ENCODE measurements at places on chromosomes 2 and 18.

DNA sequence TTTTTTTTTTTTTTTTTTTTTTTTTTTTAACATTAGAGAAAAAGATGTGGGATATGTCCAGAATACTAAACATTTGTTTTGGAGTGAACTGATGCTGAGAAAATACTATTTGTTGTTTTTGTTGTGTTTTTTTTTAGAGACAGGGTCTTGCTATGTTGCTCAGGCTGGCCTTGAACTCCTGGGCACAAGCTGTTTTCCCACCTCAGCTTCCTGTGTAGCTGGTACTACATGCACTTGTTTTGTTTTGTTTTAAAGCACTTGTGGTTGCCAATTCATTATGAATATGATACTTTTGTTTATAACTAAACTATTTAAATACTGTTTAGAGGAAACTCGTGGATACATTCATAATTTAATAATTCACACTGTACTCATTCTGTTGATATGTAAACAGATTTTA is 33.4 kb upstream of the DYSF start:
- no peak for DNase-seq

- no peak for DNase-seq
Measured at GRCh38 chr2:14297906-14298305, 334.6 kb upstream of the LRATD1 start.

DNA sequence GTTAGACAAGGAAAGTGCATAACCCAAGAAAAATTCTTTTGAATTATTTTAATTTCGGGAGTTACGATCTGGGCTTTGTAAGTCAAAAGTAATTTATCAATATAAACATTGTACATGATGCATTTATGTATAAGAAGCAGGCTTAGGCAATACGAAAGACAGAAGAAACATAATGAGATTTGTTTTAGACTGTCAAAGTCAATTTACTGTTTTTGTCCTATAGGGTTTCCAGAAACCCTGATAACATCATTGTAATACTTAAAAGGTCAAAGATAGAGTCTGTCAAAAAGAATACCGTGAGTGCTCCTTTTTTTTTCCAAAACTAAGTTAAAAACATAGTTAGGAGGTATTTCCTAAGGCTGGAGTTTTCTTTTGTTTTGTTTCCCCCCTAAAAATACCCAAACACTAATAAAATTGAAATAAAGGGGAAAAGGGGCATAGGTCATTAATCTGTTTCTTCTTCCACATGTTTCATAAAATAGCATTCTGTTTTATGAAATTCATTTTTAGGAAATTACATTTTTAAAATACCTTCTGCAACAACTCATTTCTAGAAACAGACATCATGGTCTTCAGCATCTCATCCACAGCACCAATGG is 16.1 kb downstream of the C1D start:
- no peak for DNase-seq

- no peak for DNase-seq
Measured at GRCh38 chr2:70705160-70705850, 62.7 kb downstream of the ADD2 start.

DNA sequence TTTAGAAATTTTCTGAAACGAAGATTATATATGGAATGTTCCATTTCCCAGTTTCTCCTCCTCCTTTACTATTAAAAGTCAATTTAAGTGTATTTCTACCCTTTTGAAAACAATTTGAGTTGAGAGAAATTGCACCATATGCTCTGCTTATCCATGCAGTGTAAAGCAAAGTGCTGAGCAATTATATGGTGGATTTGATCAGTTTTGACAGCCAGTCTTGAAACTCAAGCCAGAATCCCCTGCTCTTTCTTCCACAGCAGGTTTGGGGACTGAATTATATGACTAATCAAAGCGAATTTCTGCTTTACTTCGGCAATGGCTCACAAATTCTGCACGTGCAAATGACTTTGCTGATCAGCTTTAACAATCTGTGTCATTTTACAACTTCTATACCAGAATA is 1183.6 kb downstream of the LRP1B start:
- DNase-seq: no peak

All from muscle of back (tissue), 13 donors.